ENCODE measurements at places on chromosomes 16 and 17.

GRCh38 chr16:66240631-66241395 lies 125.7 kb upstream of the CDH5 start:
- DNase-seq, result no peak

- no peak for DNase-seq
Measured at GRCh38 chr17:1144162-1144561, 35.6 kb downstream of the ABR start.

- DNase-seq, result no peak
Measured at GRCh38 chr17:15194859-15195277, 70.3 kb downstream of the PMP22 start.

GRCh38 chr16:87125206-87126155 lies 191.7 kb downstream of the C16orf95 start:
- DNase-seq, result no peak

DNA sequence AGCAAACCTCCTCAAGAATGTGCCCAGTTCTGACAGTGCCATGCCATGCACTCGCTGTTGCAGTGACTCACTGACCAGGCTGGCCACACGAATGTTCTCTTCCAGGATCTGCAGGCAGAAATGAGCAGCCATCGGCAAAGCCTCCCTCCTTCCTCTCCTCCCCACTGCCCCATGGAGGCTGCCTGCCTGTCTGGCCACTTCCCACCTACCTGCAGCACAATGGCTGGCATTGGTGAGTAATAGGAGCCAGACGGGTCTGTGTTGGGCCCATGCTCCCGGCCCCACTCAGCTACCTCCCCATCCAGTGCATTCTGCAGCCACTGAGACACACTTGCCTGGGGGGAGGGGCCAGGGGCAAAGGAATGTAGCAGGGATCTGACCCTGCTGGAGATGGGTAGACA lies 2.8 kb upstream of the MATCAP1 start:
- no peak for DNase-seq

- DNase-seq, result no peak
Measured at GRCh38 chr17:60039114-60039846, 39.4 kb downstream of the HEATR6 start.

DNA sequence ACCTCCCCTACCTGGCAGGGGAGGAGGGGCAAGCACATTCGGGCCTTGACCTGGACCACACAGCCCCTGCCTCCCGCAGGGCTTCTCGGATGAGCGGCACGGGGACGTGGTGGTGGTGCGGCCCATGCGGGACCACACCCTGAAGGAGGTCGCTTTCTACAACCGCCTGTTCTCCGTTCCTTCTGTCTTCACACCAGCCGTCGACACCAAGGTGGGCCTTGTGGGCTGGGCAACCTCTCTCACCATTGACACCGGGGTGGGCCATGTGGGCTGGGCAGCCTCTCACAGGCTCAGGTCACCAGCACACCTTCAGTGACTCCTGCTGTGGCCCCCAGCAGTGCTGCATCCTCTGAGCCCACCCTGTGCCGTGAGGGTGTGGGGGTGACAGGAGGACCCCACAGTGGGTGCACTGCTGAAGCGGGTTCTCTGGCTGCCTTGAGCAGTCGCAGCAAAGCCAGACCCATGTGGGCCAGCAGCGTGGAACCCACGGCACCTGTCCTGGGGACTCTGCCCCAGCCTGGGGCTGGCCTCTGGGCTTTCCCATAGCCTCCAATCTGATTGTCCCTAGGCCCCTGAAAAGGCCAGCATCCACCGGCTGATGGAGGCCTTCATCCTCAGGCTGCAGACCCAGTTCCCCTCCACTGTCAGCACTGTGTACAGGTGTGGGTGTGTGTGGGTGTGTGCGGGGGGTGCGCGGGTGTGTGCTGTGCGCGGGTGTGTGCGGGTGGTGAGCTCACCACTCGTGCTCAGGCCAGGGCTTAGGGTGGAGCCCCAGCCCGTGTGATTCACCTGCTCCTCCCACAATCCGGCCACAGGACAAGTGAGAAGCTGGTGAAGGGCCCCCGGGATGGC lies 7.5 kb downstream of the CTU2 start:
- no peak for DNase-seq

DNA sequence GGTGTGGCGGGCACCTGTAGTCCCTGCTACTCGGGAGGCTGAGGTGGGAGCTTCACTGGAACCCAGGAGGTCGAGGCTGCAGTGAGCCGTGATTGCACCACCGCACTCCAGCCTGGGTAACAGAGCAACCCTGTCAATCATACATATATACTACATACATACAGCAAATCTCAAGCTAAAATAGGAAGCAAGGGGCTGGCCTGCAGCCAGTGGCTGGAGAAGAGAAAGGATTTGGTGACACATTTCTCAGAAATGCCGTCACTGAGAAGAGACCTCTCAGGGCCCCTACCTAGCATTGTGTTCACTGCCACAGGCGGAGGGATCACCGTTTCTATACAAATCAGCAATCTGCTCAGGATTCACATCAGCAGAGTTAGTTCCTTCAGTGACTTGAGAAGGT lies 16.9 kb downstream of the NARF start:
- no peak for DNase-seq

DNA sequence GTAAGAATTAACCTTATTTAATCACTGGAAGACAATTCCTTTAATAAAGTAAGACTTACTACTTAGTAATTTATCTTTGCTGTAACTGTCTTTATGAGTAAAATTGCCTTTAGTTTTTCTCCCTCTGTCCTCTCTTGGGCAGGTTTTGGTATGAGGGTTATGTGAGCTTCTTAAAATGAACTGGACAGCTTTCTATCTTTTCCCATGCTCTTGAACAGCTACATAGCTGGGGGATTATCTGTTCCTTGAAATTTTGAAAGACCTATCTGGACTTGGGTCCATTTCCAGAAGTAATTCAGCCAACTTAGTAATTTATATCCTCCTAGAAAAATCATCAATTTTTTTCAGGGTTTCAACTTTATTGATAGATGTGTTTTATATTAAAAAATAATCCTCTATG lies 3.6 kb upstream of the MYH1 start:
- no peak for DNase-seq

Measured in head of caudate nucleus (tissue), 42 donors.